H7 (cell line): ENCODE measurements at places on chromosomes 12 and 14. TPM values are rescaled to one million over a fixed set of nuclear protein-coding genes. Genes with fewer than 3 reads are reported as not detected.

OR11H7 gene
- total RNA-seq, result not detected in 2 replicates

ADAMTS20 gene
- total RNA-seq, result 0.81 and 0.90 TPM in 2 replicates

HHIPL1 gene
- total RNA-seq, result 2.2 and 3.4 TPM in 2 replicates

PLEKHD1 gene
- 0.10 and 0.37 TPM in 2 replicates for total RNA-seq
